Kidney epithelial cell (primary cell): ENCODE measurements at places on chromosomes 11 and 22.

DNA sequence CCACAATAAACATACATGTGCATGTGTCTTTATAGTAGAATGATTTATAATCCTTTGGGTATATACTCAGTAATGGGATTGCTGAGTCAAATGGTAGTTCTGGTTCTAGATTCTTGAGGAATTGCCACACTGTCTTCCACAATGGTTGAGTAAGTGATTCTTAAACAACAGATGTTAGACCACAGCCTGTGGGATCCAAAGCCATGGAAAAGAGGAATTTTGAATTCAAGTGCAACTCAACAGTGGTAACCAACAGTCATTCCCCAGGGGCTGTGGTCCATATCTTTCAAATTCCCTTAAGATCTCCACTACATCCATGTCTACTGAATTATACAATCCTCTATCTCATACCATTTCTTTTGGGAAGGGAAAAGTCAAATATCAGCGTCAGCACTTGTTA lies 321.5 kb downstream of the LARGE1 start:
- no peak for DNase-seq

DNA sequence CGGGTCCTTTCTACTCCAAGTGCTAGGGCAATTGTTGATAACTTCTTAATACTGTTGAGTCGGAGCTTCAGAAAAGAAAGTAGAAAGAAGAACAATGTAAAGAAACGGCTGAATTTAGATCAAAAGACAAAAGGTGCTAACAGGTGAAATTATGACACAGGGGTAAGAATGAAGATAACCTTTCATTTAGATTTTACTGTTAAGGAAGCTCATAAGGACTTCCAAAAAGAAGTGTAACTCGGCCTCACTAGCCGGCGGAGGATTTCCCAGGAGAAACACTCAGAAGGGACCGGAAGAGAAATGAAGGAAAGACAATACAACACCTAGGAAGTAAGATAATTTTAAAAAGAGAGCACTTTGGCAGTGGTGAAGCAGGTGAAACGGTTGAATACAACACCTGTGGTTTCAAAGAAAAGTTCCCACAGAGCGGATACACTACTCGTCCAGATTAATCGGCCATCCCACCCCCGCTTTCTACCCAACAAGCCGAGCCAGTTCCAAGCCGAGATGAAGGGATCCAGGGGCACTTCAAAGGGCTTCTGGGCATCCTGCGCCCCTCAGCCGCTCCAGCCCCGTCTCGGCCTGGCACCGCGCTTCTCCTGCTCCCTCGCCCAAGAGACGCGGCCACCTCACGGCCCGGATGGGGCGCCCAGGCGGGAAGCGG lies 737 bp downstream of the PPP2R1B start:
- no peak for DNase-seq

DNA sequence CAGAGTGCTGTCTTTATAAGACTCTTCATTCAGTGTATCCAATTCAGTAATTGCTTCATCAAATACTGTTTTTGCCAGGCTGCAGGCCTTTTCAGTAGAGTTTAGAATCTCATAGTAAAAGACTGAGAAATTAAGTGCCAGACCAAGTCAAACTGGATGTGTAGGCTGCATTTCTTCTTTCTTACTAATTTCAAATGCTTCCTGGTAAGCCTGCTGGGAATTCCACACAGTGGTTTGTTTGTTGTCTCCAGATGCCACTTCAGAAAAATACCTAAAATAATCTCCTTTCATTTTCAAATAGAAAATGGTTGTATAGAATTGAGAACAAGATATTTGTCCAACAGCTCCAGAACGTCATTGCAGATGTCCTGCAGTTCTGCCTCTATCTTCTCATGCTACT lies 34.7 kb downstream of the LDHAL6A start:
- DNase-seq = no peak

DNA sequence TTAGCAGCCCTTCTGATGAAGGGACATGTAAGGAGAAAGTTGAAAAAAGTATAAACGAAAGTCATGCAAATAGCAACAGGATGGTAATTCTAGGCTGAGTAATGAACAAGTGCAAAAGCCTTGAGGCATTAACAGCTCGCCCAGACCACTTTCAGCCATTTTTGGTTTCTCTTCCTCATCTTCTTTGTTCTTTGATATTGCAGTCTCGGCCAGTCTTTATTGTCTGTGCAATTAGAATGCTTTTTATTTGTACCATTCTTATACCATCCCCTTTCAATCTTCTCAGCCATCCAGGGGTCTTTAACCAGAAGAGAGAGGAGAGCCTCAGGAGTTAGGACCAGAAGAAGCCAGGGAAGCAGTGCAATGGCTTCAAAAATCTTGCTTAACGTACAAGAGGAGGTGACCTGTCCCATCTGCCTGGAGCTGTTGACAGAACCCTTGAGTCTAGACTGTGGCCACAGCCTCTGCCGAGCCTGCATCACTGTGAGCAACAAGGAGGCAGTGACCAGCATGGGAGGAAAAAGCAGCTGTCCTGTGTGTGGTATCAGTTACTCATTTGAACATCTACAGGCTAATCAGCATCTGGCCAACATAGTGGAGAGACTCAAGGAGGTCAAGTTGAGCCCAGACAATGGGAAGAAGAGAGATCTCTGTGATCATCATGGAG lies 7.3 kb downstream of the TRIM34 start:
- no peak for DNase-seq

DNA sequence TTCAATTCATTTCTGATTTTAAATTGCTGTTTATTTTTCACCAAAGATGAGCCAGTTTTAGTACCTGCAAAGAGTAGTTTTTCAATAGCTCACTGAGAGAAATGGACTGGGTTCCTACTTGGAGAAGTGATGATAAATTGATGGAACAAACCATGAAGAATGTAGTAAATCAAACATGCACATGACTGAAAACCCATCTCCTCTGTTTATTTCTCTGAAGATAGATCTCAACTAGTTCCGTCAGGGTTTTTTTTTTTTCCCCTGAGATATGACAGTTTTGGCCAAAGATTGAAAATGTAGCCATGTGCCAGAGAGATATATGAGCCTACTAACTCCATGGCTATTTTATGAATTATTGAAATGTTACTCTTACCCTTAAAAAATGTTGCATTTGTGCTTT lies 239.6 kb downstream of the DDX10 start:
- DNase-seq = no peak

- DNase-seq = no peak
Measured at GRCh38 chr11:10211470-10211869, 82.5 kb downstream of the SBF2 start.

DNA sequence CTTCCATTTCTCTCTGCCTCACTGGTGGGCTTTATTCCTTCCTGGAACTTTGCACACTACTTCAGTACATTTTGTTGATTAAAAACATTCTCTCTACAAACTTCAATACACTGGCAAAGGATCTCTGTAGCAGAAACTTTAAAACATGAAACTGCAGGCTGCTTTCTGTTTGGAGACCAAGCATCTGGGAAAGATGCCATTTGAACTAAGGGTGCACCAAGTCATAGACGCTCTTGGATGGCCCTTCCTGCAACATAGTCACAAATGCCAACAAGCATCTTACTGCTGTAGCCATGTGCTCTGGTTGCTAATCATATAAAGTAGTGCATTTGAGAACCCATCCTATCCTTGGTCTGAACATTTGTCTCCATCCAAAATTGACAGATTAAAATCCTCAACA lies 56.4 kb downstream of the SNX19 start:
- no peak for DNase-seq

- DNase-seq = no peak
Measured at GRCh38 chr22:34798605-34799004, 267.4 kb upstream of the ISX start.

DNA sequence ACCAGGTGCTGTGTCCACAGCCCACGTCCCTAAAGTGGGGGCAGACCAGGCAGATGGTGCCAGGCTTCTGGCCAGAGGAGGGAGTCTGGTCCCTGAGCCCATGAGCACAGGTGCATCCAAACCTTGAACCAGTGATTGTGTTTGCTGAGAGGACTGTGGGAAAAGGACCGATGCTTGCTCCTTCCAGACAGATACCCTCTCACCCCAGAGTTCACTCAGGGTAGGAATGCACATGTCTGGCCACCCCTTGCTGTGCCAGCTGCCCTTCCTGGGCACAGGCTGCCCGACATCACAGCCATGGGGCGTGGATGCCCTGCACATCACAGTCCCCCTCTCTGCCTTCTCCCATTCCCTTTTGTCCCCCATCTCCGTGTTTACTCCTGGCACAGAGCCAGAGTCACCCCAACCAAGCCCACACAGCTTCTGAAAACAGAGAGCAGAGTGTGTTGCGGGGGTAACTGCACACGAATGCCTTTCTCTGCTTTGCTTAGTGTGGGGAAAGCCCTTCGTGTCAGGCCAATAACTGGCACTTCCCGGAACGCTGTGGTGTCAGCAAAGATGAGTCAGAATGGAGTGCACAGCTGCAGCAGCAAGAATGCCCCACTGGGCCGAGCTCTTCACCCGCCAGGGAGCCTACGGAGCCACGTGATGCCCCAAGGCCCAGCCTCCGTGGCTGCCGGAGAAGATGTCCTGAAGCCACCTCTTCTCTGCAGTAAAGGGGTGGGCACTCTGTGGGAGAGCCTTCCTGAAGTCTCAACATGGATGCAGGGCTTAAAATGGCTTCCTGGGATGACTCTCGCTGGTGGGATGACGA lies 7.6 kb downstream of the CARS1 start:
- DNase-seq = peak; percentile 86

GRCh38 chr11:80282643-80283042 lies 841.8 kb upstream of the TENM4 start:
- DNase-seq = no peak

DNA sequence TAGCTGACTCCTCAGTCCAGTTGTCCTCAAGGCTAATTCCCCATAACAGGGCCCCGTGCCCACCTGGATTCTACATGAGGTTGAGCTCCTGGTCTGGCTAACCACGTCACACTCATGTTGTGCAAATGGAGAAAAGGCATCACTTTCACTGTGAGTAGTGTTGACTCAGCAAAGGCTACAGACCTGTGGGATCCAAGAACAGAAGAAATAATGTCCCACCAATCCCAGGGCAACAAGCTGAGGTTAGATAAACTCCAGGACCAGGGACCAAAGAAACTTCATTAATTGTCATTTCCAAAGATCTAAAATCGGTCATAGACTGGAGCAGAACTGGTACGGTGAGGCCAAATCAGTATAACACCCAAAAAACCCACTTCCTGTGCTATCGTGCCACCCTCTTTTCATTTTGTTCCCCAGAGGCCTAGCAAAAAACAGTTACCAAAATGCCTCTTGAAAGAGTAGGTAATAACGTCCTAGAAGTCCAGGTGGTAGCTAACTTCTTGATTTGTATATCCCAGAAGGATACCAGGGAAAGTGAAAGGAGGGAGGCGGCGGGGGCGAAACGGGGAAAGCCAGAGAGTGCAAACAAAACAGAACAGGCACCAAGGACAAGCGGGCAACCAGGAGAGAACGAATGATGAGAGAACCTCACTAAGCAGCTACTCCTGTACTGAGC lies 1.4 kb downstream of the PCSK7 start:
- no peak for DNase-seq

GRCh38 chr11:12207384-12208150 lies 97.2 kb downstream of the MICAL2 start:
- peak; percentile 61 for DNase-seq

DNA sequence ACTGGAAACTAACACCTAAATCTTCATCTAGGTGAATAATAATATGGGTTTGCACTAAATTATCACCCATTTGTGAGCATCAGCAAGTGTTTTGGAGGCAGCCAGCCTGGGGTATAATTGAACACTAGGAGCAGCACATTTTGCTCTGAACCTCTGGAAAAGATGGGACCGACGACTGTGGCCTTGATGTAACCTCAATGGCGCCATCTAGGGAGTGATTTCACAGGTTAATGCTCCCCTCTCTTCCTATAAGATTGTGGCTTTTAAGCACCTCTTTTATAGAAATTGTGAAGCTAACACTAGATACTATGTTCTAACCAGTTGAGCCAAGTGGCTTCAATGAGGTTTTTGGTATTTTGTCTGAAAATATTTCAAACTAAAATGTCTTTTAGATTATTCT lies 203.7 kb downstream of the NELL1 start:
- no peak for DNase-seq

DNA sequence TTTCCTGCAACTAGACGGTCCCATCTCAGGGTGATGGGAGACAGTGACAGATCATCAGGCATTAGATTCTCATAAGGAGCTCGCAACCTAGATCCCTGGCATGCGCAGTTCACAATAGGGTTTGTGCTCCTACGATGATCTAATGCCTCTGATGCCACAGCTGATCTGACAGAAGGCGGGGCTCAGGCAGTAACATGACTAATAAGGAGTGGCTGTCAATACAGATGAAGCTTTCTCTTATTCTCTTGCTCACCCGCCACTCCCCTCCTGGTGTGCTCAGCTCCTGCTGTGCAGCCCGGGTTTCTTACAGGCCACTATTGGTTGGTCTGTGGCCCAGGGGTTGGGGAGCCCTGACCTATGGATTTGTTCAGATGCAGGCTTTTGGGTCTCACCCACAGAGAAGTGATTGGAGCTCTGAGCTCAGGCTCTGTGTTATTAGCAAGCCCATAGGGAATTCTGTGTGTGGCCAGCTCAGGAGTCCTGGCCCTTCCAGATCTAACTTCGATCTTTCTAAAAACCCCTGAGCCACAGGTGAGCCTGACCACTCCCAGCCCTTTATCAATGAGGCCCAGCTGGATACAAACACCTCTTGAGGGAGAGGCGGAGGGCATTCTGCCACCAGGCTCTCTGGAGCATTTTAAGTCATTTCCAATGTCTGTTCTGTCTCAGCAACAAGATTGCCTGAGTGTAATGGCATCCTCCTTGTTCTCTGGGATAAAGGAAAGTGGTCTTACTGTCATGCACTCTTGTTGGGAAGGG lies 351.8 kb downstream of the BUD13 start:
- DNase-seq = no peak

GRCh38 chr11:134751766-134752165 lies 339.7 kb upstream of the B3GAT1 start:
- DNase-seq = no peak

DNA sequence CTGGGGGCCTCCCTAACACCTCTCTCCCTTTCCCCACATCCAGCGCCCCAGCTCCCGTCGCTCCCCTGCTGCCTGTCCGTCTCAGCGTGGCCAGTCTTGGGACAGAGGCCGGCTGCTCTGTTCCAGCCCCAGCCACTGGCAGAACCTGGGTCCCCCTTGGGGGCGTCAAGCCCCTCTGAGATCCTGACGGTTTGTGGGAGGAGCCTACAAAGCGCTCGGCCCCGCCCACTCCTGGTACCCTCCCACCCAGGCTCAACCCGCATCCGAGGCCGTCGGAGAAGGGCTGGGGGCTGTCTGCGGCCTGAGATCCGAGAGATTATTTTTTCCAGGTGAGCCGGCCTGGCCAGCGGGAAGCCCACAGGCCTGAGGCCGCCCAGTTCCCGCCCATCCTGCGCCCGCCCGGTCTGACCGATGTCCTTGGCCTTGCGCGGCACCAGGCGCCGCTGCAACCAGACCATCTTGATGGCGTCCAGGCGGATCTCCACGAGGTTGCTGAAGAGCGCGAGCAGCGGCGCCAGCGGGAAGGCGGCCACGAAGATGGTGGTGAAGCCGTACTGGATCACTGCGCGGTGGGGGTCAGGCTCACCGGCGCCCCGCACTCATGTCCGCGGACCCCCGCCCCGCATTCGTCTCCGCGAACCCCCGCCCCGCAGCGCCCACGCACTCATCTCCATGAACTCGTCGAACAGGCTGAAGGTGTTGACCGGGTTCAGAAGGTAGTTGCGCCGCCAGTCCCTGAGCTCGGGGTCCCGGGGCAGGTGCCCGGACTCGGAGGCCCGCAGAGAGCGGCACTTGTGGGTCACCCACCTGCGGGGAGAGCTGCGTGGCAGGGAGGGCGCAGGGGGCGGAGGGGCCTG lies 5.5 kb upstream of the SIGIRR start:
- no peak for DNase-seq
